MV-4-11 (cell line): ENCODE measurements at places on chromosomes 13 and 19.

GRCh38 chr19:33240181-33240771 lies 14.6 kb upstream of the SLC7A10 start:
- no peak for DNase-seq

DNA sequence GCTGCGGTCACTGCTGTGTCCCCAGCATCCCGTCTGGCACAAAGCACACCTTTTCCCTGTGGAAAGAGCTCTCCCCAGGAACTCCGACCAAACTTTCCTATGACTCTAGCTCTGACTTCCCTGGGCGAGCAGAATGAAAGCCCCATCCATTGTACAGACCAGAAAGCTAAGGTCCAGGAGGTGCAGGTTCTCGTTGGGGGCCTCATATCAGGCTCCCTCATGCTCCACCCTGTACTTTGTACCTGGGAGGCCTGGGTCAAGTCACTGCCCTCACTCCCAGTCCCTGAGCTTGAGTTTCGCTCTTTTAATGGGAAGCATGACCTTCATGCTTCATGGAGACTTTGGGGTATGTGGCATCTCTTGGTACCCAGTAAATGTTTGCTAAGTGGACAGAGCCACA lies 18.4 kb downstream of the CYTH2 start:
- DNase-seq, result no peak

DNA sequence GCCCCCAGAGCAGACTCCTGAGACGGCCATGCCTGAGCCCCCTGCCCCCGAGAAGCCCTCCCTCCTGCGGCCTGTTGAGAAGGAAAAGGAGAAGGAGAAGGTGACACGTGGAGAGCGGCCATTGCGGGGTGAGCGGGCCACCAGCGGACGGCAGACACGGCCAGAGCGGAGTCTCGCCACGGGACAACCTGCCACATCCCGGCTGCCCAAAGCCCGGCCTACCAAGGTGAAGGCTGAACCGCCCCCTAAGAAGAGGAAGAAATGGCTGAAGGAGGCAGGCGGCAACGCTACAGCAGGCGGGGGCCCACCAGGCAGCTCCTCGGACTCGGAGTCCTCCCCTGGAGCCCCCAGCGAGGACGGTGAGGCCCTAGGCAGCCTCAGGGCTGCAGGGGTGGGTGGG lies 24.1 kb downstream of the RRAS start:
- DNase-seq, result no peak

DNA sequence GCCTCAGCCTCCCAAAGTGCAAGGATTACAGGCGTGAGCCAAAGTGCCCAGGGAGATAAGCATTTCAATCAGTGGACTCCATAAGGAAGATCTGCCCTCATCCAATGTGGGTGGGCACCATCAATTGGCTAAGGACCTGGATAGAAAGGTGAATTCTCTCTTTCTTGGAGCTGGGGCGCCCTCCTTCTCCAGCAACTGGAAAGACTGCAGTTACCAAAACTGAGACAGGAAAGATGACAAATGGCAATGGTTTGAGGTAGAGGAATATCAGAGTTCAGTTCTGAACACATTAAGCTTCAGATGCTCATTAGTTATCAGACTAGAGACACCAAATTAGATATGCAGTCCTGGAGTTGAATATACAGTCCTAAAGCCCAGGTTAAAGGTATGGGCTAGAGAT lies 10.5 kb upstream of the ELF1 start:
- no peak for DNase-seq

- no peak for DNase-seq
Observed at GRCh38 chr13:98020271-98020670, 66.8 kb downstream of the IPO5 start.

GRCh38 chr13:97873398-97873797 lies 80.1 kb upstream of the IPO5 start:
- no peak for DNase-seq

- no peak for DNase-seq
Observed at GRCh38 chr19:33826521-33826920, 29.9 kb downstream of the KCTD15 start.

- no peak for DNase-seq
Observed at GRCh38 chr19:36773223-36773579, 594 bp upstream of the ZNF850 start.

- DNase-seq, result no peak
Observed at GRCh38 chr19:34150558-34150957, 21.7 kb upstream of the LSM14A start.

GRCh38 chr13:80382576-80382975 lies 41.6 kb upstream of the SPRY2 start:
- no peak for DNase-seq

- no peak for DNase-seq
Observed at GRCh38 chr19:9751446-9751845, 17.1 kb downstream of the ZNF846 start.

GRCh38 chr13:75132701-75133695 lies 349.0 kb downstream of the TBC1D4 start:
- no peak for DNase-seq

GRCh38 chr19:33699754-33700407 lies 78.1 kb downstream of the CHST8 start:
- DNase-seq, result no peak

- DNase-seq, result peak; percentile 45
Observed at GRCh38 chr19:39497996-39498797, 550 bp upstream of the DLL3 start.

DNA sequence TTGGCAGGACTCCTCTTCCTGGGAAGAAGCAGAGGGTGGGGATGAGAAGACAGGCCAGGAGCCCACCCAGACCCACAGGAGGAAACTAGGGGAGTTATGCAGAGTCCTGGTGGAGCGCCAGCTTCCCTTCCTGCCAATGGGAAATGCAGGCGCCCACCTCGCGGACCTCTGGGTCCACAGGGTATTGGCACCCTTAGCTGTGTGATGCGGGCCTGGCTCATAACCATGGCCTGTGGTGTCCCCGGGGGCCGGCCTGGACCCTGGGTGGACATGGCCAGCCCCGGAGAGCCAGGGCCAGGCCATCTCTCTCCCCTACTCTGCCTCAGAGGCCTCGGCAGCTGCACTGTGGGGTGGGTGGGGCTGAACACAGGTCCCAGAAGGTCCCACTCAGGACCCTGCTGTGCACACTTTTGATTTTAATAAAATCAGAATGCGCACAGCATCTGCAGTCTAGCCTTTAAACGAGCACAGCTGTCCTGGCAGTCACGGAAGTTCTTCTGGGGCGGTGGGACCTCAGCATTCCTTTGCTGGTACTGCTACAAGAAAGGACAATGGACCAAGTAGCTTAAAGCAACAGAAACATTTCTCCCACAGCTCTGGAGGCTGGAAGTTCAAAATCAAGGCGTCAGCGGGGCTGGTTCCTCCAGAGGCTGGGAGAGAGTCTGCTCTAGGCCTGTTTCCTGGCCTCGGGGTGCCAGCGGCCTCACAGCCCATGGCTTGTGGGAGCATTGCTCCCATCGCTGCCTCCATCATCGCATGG lies 1.8 kb downstream of the F10 start:
- no peak for DNase-seq

DNA sequence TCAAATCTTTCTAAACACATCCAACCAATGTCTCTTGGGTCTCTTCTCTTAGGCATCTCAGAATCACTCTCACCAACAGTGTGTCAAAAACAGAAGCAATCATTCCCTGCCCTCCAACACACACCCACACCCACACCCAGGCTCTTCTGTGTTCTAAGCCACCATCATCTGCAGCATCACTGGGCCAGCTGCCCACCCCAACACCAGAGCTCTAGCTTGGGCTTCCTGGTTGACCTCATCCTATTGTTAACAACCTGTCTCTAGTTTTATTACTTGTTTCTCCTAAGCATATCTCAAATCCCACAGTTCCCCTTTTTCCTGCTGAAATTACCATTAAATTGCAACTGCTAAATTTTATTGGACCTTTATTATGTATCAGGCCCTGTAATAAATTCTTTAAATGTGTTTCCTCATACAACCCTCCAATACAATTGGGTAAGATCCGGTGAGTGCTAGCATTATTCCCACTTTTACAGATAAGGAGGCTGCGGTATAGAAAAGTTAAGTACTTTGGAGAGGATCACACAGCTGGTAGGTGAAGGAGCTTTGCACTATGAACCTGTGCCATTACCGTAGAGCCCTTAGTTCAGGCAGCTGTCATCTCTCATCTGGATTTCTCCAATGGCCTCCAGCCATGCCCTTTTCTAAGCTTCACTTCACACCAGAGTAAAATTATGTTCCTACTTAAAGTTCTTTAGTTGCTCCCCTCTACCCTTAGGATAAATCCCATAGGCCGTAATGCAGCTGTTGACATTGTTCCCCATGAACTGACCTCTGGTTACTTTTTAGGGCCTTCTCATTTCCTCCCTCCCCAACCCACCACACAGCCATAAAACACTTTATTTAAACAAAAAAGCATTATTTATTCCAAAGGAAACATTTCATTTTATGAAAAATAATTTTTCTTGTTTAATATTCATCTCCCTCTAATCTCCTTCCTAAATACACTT lies 227.7 kb downstream of the B3GLCT start:
- DNase-seq, result no peak

GRCh38 chr13:50611117-50611781 lies 232.2 kb downstream of the DLEU7 start:
- no peak for DNase-seq

GRCh38 chr13:77991003-77991402 lies 72.4 kb upstream of the EDNRB start:
- no peak for DNase-seq

GRCh38 chr13:25300861-25301346 lies 521 bp upstream of the NUP58 start:
- no peak for DNase-seq

- DNase-seq, result no peak
Observed at GRCh38 chr19:11338569-11339253, 746 bp downstream of the RAB3D start.

- no peak for DNase-seq
Observed at GRCh38 chr13:28716511-28716910, 2.3 kb downstream of the SLC46A3 start.

DNA sequence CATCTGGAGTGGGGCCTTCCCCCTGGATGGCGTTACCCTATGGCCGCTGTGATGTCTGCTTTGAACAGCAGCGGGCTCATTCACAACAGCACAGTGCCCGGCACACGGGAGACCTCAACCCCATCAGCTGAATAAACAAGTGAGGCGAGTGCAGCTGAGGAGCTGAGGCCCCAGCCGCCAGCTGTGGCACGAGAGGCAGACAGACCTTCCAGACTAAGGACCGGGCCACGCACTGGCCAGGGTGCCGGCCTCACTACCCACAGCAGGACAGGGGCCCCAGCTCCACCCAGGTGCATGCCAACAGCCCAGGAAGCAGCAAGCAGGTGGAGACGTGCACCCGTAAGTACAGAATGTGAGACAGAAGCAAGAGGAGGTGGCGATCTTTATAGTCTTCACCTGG lies 39.6 kb downstream of the STK24 start:
- DNase-seq, result no peak

- peak; percentile 72 for DNase-seq
Observed at GRCh38 chr19:49157445-49158224, at the start of gene TRPM4. TRPM4 (plus strand) TSS chr19:49157792; CDS start chr19:49157867, 75 bp downstream.

- no peak for DNase-seq
Observed at GRCh38 chr19:15913384-15913783, 15.5 kb upstream of the CYP4F2 start.

GRCh38 chr19:1632462-1633268 lies 19.8 kb downstream of the TCF3 start:
- no peak for DNase-seq

DNA sequence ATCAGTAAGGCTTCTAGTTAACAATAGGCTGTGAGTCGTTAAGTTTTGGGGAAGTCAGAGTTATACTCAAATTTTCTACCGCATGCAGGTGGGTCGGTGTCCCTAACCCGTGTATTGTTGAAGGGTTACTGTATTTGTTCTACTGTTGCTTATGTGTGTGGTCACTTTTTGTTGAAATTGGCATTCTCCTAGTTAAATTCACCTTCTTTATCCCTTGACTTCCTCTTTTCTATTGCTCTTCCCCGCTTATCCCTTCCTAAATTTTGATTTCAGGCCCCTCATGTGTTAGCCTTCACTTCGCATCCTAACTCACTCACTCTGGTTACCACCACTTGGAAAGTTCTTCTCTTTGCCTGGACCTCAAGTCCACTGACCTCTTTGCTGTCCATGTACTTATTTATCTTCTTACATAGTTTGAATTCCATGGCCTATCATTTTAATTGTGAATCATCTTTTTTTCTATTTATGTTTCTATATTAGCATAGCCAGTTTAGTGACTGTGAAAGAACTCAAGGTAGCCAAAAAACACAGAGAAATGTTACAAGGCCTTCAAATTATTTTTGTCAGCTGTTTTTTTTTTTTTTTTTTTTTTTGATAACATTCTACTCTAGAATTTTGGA lies 52.9 kb downstream of the NDFIP2 start:
- DNase-seq, result peak; percentile 10

GRCh38 chr13:32968316-32968715 lies 47.9 kb upstream of the KL start:
- no peak for DNase-seq

DNA sequence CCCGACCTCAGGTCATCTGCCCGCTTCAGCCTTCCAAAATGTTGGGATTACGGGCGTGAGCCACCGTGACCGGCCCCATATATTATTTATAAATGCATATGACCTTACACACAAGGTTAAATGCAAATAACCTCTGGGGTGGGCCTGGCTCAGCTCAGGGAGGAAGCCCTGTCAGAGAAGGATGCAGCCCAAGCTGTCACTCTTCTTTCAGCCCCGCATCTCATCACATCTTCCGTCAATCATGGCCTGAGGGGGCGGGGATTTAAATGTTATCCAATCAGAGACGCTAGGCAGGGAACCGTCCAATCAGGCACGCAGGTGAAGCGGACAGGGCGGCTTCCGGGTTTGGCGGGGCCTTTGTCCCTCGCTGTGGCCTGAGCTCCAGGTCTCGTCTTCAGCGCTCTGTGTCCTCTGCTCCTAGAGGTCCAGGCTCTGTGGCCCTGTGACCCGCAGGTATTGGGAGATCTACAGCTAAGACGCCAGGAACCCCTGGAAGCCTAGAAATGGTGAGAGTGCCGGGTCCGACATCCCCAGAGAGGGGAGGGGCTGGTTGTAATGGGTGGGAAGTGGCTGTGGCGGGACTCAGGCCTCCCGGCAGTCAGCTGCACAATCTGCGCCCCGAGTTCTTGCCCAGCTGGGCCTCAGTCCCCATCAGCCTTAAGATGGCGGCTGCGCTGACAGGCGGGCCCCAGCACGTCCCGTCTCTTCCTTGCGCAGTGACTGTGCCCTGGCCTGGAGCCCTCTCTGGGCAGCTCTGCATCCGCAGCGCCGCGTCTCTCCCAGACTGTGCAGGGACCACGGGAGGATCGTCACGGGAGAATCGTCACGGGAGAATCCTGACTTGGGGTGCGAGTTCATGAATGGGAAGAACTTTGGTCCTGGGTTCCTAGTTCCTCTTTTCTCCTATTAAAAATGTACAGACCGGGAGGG lies at the start of gene ZNF430:
Gene ZNF430 (plus strand): TSS at position 360 of the 930 bp plus-strand sequence. CDS start 144 bp downstream, at position 504.
- DNase-seq, result peak; percentile 99

DNA sequence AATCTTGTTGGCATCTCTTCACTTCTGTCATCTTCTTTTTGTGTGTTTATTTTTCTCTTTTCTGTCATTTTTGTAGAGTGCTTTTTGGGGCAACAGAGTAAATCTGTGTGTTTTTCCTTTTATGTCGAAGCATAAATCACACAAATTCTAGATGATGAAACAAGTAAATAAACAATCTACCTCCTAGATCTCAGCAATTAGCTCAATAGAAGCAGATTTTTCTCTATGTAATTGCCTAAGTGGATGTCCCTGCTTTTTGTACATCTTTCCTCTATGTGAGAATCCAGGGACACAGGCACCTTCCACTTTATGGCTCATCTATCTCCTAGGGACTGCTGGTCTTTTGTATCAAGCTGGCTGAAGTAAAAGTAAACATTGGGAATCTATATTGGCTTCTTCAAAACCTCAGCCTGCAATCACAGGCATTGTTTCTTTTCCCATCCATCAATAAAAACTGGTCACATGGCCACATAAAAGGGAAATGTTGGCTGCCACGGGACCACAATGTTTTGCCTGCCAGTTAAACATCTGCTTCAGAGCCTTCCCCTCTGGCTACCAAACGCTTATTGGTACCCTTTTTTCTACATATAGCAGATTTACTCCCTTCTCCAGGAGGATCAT lies 323.8 kb downstream of the LMO7 start:
- DNase-seq, result no peak
